ENCODE measurements at places on chromosomes 3 and 15. TPM values are rescaled to one million over a fixed set of nuclear protein-coding genes. Genes with fewer than 3 reads are reported as not detected.

DNA sequence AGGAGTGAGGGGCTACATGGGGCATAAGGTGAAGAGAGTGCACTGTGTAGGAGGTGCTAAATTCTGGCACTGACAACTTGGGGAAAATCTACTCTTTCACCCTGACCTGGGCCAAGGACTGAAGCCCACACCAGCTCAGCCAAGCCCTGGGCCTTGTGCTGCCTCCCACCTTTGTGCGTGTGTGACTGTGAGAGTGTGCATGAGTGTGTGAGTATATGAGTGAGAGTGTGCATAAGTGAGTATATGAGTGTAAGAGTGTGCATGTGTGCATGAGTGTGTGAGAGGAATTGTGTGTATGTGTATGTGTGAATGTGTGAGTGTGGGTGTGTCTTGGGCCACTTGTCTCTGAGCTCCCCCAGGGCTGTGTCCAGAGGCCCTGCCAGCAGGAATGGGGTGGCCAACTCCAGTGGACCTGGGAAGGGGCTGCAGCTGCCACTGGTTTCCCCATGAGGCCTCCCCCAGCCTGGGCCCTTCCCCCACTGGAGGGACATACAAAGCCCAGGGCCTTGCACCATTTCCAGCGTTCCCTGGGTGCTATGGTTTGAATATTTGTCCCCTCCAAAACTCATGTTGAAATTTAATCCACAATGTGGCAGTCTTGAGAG lies 15.2 kb downstream of the C3orf22 start:
- no peaks in the 10 kb centered on the region for H3K36me3 ChIP-seq
- no peak overlapping the region for H3K4me3 ChIP-seq
- peaks cover 11% of the 10 kb centered on the region for H3K27me3 ChIP-seq
- peaks cover 6% of the 10 kb centered on the region for H3K4me1 ChIP-seq
- H3K27ac ChIP-seq, result no peak overlapping the region
- no peak for DNase-seq

DNA sequence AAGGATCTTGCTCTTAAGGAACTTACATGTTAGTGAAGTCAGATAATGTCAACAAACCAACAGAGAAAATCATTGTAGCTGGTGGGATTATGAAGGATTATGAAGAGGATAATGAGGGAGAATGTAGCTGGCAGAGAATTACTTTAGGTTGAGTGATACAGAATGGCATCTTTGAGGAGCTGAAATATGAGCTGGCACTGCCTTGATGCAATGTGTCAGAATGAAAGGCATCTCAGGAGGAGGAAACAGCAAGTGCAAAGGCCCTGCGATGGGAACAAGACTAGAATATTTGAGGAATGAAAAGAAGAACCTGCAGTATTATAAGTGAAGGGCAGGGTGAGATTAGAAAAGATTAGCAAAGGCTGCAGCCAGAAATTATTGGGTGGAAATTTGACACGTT lies 237.2 kb upstream of the ADAMTS9 start:
- H3K27me3 ChIP-seq, result no peaks in the 10 kb centered on the region
- no peak overlapping the region for H3K4me3 ChIP-seq
- no peak overlapping the region for H3K27ac ChIP-seq
- no peaks in the 10 kb centered on the region for H3K36me3 ChIP-seq
- DNase-seq, result no peak
- no peaks in the 10 kb centered on the region for H3K4me1 ChIP-seq

The GOLGA8O gene
- not detected for polyA plus RNA-seq

- no peak for DNase-seq
- no peak overlapping the region for H3K27ac ChIP-seq
- peaks cover 7% of the 10 kb centered on the region for H3K4me1 ChIP-seq
- H3K4me3 ChIP-seq, result no peak overlapping the region
Observed at GRCh38 chr15:29936353-29937049, 114.2 kb upstream of the TJP1 start.

The PRR20G gene
- 0.39 TPM for polyA plus RNA-seq

GRCh38 chr15:40465939-40466338 lies 4.8 kb upstream of the CHST14 start:
- no peak overlapping the region for H3K4me3 ChIP-seq
- peaks cover 8% of the 10 kb centered on the region for H3K4me1 ChIP-seq
- DNase-seq, result no peak
- peaks cover 10% of the 10 kb centered on the region for H3K36me3 ChIP-seq
- no peak overlapping the region for H3K27ac ChIP-seq
- no peaks in the 10 kb centered on the region for H3K27me3 ChIP-seq

- DNase-seq, result no peak
- H3K36me3 ChIP-seq, result no peaks in the 10 kb centered on the region
- peaks cover 37% of the 10 kb centered on the region for H3K4me1 ChIP-seq
- H3K4me3 ChIP-seq, result peak overlapping the region; percentile 38
Observed at GRCh38 chr15:59905176-59905575, 98.9 kb upstream of the FOXB1 start.

- no peaks in the 10 kb centered on the region for H3K27me3 ChIP-seq
- H3K4me3 ChIP-seq, result no peak overlapping the region
- H3K4me1 ChIP-seq, result no peaks in the 10 kb centered on the region
Observed at GRCh38 chr3:37979541-37980461, 10.8 kb upstream of the VILL start.

The MAGEL2 gene
- 6.0 TPM for polyA plus RNA-seq

The KBTBD13 gene
- 0.09 TPM for polyA plus RNA-seq

The MFSD1 gene
- 4.3 TPM for polyA plus RNA-seq

- DNase-seq, result peak; percentile 86
- H3K4me1 ChIP-seq, result peaks cover 3% of the 10 kb centered on the region
- H3K4me3 ChIP-seq, result no peak overlapping the region
- no peaks in the 10 kb centered on the region for H3K27me3 ChIP-seq
- no peaks in the 10 kb centered on the region for H3K36me3 ChIP-seq
Observed at GRCh38 chr3:184417619-184418327, 37.9 kb downstream of the CHRD start.
